ENCODE measurements at places on chromosomes 4 and X.

- no peak for DNase-seq
Observed at GRCh38 chr4:37132975-37133360, 111.6 kb upstream of the NWD2 start.

- DNase-seq = no peak
Observed at GRCh38 chr4:8220661-8221450, 21.8 kb downstream of the SH3TC1 start.

GRCh38 chr4:140238351-140239056, 84.5 kb upstream of the MAML3 start:
- peak; percentile 98 for DNase-seq

- DNase-seq = no peak
Observed at GRCh38 chrX:38249965-38250364, 29.3 kb upstream of the SRPX start.
